Bronchial smooth muscle cell (primary cell): ENCODE measurements at places on chromosomes 11 and 22. TPM values are rescaled to one million over a fixed set of nuclear protein-coding genes. Genes with fewer than 3 reads are reported as not detected.

CCDC81 gene
- 0.26 and 0.47 TPM in 2 replicates for total RNA-seq

PAX6 gene
- total RNA-seq = 0.34 and 0.63 TPM in 2 replicates

MOGAT2 gene
- total RNA-seq = under 0.01 TPM in 1 of 2 replicates, not detected in the other

SLC6A5 gene
- total RNA-seq = not detected in 2 replicates

CSNK1E gene
- 59.6 and 79.3 TPM in 2 replicates for total RNA-seq

RFPL1 gene
- total RNA-seq = not detected in 2 replicates
